NCI-H1436 (cell line): ENCODE measurements at places on chromosomes 3 and 15.

DNA sequence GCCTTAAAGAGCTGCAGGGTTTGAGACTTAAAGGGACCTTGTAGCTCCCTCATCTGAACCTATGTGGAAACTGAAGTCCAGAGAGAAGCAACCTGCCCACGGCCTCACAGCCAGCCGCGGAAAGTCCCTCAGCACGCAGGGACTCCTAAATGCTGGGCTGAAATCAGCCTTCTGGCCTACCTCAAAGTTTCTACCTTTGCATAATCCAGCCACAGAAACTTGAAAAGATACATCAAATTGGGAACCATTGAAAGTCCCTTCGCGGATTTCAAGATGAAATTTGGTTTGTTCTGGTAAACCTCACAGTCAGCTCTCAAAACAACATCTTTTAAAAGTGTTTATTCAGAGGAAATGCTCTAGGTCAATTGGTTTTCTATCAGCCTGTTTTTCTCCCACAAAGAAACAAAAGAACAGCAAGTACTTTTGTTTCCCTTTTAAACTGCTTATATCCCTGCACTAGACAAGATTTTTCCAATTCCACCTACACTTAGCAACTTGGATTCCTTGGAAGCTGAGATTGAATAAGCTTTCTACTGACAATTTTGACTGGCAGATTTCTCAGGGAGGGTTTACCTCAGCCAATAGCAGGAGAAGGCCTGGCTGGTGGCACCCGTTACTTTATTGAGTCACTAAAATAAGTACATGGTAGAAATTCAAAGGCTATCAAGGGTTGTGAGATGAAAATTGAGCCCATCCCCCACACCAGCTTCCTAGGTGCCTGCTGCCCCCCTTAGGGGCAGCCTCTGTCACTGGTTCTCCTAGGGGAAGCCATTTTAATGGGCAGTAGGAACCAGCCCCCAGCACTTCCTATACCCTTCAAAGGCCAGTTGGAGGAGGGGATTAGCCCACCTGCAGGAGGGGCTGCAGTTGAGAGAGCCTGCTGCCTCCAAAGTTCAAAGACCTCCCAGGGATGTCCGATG is 171.2 kb downstream of the ADAMTS17 start:
- no peak for DNase-seq

DNA sequence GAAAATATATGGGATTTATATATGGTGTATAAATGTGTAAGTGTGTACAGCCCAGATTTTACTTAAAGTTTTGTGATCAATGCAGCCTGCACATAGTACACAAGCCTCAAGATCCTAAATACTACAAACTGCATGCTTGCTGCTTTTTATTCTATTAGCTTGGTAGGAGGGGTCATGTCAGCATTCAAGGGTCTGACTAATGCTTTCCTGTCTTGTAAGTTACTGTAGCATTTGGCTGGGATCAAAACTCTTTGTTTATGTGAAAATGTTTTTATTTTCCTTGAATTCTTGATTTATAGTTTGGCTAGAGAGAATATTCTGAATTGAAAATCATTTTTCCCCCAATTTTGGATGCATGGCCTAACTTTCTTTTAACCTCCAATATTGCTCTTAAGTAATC is 370.9 kb downstream of the NSUN3 start:
- DNase-seq = no peak

- DNase-seq = no peak
Measured at GRCh38 chr3:127821394-127821793, 921 bp downstream of the MGLL start.

- DNase-seq = no peak
Measured at GRCh38 chr3:44355362-44356033, 16.9 kb downstream of the TCAIM start.

- DNase-seq = no peak
Measured at GRCh38 chr3:192851821-192852372, 65.8 kb downstream of the MB21D2 start.

DNA sequence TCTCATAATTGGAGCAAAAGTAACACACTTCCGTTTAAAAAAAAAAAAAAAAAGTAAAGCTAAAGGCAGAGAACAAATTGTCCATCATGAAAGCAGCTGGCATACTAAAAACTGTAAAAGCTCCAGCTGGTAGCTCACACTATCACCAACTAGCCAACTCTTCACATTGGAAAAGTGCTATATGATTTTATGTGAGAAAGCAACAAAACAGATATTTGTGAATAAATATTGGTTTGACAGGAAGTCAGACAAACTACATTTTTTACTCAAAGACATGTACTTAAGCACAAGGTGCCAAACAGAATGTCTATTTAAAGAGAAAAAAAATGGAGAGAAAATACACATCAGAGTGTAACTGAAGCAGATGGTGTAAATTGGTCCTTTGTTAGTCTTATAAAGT is 231.2 kb upstream of the CADM2 start:
- no peak for DNase-seq
